ENCODE measurements at places on chromosomes 4 and X.

DNA sequence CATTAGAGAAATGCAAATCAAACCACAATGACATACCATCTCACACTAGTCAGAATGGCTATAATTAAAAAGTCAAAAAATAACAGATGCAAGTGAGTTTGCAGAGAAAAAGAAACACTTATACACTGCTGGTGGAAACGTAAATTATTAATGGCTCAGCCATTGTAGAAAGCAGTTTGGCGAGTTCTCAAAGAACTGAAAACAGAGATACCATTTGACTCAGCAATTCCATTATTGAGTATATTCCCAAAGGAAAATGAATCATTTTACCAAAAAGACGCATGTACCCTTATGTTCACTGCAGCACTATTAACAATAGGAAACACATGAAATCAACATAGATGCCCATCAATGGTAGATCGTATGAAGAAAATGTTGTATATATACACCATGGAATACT, 75.0 kb downstream of the NAA11 start:
- no peak for DNase-seq

DNA sequence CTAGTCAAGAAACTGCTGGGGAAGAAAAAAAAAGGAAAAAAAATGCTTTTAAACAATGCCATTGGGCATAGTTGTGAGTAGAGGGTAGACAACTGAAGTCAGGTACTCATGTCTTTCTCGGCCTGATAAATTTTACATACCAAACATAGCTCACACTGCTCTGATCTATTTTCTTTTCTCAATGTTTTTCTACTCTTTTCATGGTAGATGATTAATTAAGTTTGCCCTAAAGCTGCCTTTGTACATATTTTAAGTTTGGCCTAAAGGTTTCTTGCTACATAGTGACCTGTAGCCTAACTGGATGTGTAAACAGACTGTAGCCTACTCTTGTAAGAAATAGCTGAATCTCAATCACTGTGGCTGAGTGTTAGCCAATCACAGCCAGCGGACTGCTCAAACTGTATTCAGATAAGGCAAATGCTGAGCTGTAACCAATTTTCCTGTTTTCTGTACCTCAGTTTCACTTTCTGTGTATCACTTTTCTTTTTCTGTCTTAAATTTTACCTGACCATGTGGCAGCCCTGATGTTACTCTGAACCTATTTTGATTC, 121.0 kb downstream of the PCDH10 start:
- no peak for DNase-seq

- no peak for DNase-seq
These were observed 967.8 kb upstream of the DIAPH2 start for GRCh38 chrX:95716841-95717240.

DNA sequence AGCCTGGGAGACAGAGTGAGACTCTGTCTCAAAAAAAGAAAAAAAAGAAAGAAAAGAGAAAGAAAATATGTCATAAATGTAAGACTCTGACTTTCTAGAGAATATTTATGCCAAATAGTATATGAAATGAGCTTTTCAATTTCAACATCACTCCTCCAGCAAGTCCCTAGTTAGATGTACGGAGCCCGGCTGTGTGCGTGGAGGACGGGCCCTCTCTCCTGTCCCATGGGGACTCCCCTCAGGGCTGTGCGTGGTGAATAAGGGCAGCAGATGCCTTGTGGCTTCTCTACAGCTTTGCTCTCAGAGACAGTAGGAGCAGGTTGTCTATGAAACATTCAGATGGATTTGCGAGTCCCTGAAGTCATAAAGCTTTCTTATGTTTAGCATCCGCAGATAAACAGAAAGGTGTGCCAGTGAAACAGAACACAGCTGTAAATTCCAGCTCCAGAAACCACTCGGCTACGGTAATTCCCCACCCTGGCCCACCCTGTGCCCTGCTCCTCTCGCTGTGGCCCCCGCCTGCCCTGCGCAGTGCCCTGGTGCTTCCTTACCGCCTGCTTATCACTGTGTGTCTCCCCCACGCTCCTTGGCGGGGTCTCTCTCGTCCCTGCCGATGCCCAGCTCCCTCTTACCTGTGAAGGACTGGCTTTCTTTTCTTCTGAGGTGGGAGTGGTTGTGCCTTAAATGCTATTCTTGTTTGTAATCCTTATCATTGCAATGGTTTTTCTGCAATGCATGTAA, 13.9 kb upstream of the HGFAC start:
- no peak for DNase-seq

DNA sequence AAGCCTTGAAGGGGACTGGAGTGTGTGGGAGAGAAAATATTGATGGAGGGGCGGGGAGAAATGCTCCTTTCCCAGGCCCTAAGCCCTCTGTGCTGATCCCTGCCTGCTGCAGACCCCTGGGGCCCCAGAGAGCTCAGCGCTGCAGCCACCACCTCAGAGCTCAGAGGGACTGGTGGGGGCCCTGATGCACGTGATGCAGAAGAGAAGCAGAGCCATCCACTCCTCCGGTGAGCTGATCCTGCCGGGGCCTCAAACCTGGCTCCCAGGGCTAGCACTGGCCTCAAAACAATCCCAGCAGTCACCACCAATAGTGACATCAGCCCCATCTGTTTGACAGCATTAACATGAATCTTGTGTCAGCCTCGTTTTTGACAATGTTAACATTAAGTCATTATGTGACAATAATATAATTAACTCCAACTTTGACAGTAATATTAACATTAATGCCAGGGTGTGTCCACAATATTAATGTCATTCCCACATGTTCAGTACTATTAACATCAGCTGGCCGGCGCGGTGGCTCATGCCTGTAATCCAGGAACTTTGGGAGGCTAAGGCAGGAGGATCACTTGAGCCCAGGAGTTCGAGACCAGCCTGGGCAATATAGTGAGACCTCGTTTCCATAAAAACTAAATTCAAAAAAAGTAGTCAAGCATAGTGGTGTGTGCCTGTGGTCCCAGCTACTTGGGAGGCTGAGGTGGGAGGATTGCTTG, 5.8 kb downstream of the WAS start:
- DNase-seq, result no peak

GRCh38 chr4:186088523-186088922, 16.0 kb upstream of the FAM149A start:
- no peak for DNase-seq

- DNase-seq, result no peak
These were observed 229.6 kb downstream of the PRDM5 start for GRCh38 chr4:120692964-120693363.

GRCh38 chr4:145825255-145825654, 113.4 kb downstream of the ZNF827 start:
- no peak for DNase-seq

DNA sequence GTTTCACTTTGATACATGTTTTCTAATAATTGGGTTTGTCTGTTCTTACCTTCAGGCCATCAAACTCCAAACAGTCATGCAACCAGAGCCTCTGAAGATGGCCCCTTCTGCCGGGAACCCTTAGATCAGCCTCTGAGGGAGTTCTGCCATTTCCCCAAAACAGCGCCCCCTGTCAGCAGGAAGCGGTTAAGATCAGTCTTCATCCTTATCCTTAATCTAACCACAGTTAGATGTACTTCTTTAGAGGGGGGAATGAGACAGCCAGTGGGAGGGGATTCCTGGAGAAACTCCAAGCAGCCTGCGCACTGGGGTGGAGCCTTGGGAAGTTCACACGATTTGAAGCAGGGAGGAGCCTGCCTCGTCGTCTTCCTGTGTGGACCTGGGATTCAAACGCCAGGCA, 185.4 kb downstream of the INPP4B start:
- no peak for DNase-seq

- DNase-seq, result no peak
These were observed 103.3 kb downstream of the DCLK2 start for GRCh38 chr4:150181536-150181935.

- no peak for DNase-seq
These were observed 53.8 kb downstream of the SEPTIN11 start for GRCh38 chr4:77003400-77003799.

DNA sequence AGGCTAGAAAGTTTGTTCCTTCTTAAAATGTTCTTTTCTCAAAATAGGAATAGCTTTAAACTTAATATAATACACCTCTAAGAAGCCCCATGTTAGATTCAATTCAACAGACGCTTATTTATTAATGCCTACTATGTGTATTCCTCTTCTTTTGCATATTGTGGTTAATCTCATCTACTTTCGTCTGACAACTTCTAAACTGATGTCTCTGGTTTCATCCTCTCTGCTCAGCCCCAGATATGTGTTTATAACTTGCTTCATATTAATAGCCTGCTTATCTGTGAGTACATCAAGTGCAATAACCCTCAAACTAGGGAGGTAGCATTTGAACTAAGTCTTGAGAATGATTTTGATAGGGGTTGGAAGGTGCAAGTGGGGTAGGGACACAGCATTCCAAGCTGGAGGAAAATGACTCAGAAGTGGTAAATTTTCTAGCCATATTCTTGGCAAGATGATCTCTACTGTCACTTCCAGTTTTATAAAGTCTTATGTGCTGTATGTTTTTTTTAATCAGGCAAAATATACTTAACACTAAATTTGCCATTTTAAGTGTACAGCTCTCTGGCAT, 37.0 kb downstream of the STK26 start:
- no peak for DNase-seq

- DNase-seq, result no peak
These were observed 90.4 kb upstream of the RAB40AL start for GRCh38 chrX:102846544-102847236.

GRCh38 chr4:149836546-149836945, 20.9 kb upstream of the IQCM start:
- DNase-seq, result no peak

DNA sequence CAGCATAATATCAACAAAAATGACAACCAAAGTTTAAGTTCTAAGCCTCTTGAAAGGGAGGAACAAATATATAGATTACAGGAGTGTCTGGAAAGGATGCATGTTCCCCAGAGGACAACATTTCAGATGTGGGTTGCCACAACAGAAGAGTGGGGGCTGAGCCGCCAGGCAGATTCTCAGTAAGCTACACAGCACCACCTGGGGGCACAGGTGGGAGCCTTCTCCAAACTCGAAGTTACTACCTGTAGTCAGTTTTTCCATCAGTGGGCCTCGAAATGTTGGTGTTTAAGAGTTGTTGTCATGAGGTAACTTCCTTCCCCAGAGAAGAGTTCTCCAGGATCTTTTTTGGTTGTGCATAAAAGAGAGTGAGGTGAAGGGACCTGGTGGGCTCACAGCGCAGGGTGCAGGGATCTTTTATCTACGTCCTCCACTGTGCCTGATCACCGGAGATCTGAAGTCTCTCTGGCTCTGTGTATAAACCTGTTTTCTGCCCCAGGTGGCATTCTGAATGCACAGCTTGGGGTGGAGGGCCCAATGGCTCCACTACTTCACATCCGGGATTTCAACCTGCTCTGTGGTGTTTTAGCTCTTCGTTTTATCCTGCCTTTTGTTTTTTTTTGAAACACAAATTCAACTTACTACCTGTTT, 58.4 kb upstream of the STS start:
- no peak for DNase-seq

GRCh38 chrX:95071052-95071451, 1397.0 kb downstream of the FAM133A start:
- DNase-seq, result no peak

DNA sequence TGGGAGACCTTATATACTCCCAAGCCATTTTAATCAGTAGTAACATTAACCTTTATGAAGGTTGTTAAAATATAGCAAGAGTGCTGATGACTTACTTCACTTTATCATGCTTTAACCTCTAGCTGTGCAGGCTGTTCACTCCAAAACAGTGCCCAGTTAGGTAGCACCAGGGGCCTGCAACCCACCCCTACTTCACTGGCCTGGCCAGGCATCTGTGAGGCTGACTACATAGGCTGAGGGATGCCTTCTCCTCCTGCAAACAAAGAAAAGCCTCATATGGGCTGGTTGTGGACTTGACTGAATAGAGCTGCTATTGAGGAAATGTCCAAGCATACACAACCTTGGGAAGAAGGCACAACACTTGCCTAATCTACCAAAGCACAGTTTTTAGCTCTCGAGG, 172.8 kb downstream of the SHROOM3 start:
- no peak for DNase-seq

DNA sequence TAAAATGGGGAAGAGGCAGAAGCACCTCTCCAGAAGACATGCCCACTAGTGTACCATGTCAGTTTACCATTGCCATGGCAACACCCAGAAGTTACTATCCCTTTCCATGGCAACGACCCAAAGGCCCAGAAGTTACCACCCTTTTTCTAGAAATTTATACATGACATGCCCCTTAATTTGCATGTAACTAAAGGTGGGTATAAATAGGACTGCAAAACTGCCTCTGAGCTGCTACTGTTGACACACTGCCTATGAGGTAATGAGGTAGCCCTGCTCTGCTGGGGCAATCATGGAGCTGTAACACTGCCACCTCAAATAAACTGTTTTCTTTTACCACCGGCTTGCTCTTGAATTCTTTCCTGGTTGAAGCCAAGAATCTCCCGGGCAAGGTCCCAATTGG, 13.9 kb upstream of the BEX4 start:
- peak; percentile 1 for DNase-seq

- DNase-seq, result no peak
These were observed 28.5 kb upstream of the TEX13C start for GRCh38 chrX:125291124-125291523.

DNA sequence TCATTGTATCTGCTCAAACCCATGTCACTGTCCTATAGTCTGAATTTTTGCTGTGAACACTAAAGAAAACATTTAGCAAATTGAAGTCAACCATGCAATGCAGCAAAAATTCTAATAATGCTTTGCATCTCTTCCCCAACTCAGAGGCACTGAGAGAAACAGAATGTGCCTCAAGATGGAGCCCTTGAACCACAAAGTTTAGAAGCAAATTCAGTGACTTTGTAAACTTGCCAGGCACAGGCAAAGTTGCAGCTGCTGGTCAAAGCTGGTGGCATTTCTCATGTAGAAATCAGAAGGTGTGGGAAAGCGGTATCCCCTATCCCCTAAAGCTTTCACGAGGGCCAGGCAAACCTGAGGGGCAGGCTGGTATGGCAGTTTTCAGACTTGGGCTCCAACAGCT, 121.7 kb upstream of the DIPK2B start:
- DNase-seq, result peak; percentile 4

DNA sequence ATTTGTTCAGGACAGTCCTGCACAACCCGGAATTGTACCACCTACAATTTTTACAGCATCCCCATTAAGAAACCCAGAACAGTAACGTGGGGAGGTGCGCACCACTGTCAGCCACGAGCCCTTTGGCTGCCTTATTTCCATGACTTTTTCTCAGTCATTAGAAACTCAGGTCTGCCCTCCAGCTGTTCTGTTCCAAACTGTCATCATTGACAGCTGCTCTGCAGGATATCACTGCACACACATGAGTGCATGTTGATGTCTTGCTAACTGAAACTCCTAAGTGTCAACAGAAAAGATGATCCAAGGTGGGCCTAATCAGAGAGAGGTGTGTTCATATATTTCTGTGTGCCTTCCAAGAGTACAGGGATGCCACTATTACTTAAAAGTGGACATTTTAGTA, 123.4 kb downstream of the PARM1 start:
- DNase-seq, result no peak

DNA sequence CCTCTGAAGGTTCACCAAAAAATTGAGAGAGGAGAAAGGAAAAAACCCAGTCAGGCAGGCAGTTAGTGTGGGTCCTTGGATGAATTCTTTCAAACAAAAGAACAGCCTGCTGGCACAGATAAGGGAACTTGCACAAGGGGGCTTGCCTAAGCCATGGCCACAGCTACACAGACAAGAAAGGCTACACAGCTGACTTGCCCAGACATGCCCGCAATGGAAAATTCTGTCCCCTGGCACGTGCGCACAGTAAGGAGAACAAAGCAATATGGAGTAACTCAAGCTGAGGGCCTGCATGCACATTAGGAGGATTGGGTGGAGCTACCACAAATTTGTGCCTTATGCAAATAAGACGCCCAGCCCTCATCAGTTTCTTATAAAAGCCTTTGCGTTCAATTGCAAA, 512.5 kb upstream of the HTR2C start:
- peak; percentile 85 for DNase-seq

GRCh38 chrX:110180176-110180927, 137.5 kb downstream of the AMMECR1 start:
- no peak for DNase-seq

- no peak for DNase-seq
These were observed 118.2 kb downstream of the AFAP1 start for GRCh38 chr4:7821245-7822136.
